Type B pancreatic cell (in vitro differentiated cells): ENCODE measurements at places on chromosomes 11 and 22. TPM values are rescaled to one million over a fixed set of nuclear protein-coding genes. Genes with fewer than 3 reads are reported as not detected.

DNA sequence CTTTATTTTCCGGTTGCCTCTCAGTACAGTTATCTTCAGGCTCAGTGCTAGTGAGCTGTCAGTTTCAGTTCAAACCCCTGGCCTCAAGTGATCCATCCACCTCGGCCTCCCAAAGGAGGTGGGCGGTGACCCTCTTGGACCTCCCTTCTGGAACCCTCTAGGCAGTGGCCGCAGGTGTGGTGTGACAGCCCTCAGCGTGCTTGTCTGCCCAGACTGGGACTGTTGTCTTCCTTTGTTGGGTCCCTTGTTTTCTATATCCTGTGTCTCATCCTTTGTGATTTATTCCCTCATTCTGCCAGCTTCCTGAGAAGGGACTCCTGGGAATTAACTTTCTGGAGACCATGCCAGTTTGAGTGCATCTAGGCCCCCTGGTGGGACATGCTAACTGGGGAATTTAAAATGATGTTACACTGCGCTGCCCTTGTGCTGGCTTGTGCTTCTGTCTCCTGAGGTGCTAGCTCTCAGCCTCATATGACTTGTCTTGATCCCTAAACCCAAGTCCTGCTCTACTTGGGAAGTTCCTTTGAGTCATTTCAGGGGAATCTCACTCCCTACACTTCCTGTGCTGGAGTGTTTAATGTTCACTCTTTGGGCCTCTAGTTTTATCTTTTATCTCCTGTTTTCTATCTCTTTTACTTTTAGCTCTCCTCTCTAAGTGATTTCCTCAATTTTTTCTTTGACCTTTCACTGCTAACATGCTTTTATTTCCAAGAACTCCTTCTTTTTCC, 19.4 kb downstream of the MED15 start:
- H3K4me3 ChIP-seq: no peak overlapping the region
- DNase-seq: no peak
- no peaks in the 10 kb centered on the region for H3K27me3 ChIP-seq
- H3K27ac ChIP-seq: peak overlapping the region; percentile 76

DNA sequence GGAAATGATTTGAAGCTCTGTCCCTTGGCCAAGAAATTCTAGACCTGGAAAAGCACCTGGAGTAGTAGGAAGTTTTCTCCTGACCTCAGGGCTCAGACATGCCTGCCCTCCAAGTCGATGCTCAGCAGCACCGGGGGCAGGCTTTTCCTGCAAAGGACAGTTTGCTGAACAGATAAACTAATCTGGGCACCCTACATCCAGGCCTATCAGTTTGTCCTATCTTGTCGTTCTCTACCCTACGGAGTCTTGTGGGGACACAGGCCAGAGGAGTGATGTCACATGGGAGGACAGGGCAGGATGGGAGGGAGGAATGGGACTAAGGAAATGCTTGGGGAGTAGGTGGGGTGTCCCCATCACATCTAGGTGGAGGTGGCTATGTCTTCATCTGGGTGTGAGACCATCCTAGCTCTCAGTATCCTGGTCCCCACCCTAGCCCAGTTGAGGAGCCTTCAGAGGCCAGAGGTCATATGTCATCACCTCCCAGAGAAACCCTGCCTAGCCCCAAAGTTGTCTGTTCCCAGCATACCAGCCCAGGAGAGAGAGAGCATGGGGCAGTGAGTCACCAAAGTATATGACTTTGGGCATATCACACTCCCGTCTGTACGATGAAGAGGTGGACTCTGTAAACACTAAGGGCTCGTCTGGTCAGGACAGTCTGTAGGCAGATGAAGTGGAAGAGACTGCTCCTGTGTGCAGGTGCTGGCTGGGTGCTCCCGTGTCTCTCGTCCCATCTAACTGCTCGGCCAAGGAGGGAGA, 18.1 kb upstream of the FCHSD2 start:
- no peak overlapping the region for H3K4me3 ChIP-seq
- peaks cover 27% of the 10 kb centered on the region for H3K4me1 ChIP-seq
- H3K27ac ChIP-seq: no peak overlapping the region
- no peaks in the 10 kb centered on the region for H3K36me3 ChIP-seq
- H3K27me3 ChIP-seq: no peaks in the 10 kb centered on the region
- DNase-seq: no peak

DNA sequence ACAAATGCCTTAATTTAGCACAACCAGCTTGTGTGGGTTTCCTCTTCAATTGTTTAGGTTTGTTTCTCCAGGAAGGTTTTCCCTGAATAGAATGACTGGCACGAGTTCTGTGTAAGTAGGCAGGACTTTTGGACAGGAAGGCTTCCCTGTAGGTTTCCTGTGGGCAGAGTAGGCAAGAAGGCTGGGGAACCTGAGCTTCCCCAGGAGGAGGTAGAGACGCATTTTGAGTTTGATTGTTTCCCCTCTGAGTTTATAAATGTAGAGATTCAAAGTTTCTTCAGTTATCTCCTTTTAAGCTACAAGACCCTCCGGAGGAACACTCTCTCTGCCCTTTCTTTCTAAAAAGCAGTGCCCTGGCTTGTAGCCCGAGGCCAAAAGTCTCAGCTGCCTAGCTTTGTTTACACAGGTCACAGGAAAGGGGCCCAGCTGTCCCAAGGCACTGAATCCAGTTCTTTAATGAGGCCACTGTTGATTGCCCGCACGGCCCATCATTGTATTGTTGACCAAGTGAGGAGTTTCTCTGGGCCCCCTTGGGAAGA, 66.6 kb upstream of the RDX start:
- H3K27ac ChIP-seq: peak overlapping the region; percentile 51
- no peaks in the 10 kb centered on the region for H3K27me3 ChIP-seq
- peak overlapping the region; percentile 6 for H3K4me3 ChIP-seq
- H3K4me1 ChIP-seq: peaks cover 19% of the 10 kb centered on the region
- H3K36me3 ChIP-seq: no peaks in the 10 kb centered on the region
- no peak for DNase-seq

- DNase-seq: no peak
- no peak overlapping the region for H3K4me3 ChIP-seq
- no peaks in the 10 kb centered on the region for H3K36me3 ChIP-seq
- peaks cover 47% of the 10 kb centered on the region for H3K27me3 ChIP-seq
- H3K4me1 ChIP-seq: no peaks in the 10 kb centered on the region
These were observed 57.5 kb upstream of the SLC22A12 start for GRCh38 chr11:64533501-64533900.

DNA sequence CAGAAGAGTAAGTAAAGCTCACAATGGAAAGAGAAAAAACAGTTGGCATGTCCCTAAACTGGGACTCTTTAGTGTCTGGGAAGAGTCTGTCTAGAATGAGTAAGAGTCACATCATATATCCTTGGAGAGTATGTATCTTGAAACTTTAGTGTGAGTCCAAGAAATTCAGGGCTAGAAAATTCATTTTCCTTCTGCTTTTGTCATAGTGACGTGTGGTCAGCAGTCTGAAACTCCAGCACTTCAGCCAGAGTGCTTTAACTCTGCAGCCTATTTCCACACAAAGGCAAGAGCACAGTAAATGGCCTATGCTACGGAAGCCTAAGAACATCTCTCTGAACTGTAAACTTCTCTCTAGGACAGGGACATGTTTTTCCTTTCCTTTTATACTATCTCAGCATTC, 174.1 kb downstream of the FAM181B start:
- DNase-seq: no peak
- H3K27ac ChIP-seq: no peak overlapping the region
- H3K27me3 ChIP-seq: peaks cover 8% of the 10 kb centered on the region
- no peaks in the 10 kb centered on the region for H3K4me1 ChIP-seq
- H3K4me3 ChIP-seq: no peak overlapping the region

GRCh38 chr11:113279591-113279990, 34.8 kb upstream of the TTC12 start:
- H3K27me3 ChIP-seq: peaks cover 5% of the 10 kb centered on the region
- no peaks in the 10 kb centered on the region for H3K4me1 ChIP-seq
- no peak overlapping the region for H3K27ac ChIP-seq
- peak; percentile 47 for DNase-seq
- no peak overlapping the region for H3K4me3 ChIP-seq
- H3K36me3 ChIP-seq: peaks cover 7% of the 10 kb centered on the region

Gene ANO1
- total RNA-seq: 14.9 and 29.2 TPM in 2 replicates

DNA sequence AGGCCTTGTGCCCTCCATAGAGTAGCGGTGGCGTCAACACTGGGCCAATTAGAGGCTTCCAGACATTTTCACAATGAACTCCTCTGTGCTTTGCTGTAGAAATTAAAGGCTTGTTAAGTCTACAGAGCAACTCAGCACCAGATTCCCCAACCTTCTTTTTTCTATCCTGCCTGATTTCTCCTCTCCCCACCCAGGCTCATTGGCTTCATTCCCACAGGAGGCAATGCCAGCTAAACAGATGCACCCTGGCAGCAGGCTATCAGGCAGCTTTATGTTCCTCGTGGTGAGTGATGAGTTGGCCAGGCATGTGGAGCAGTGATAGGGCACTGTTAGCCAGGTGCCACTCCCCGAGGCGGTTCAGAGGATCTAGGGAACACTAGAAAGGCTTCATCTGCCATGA, 4.8 kb downstream of the DIXDC1 start:
- no peak for DNase-seq
- peaks cover 4% of the 10 kb centered on the region for H3K27me3 ChIP-seq
- H3K36me3 ChIP-seq: peaks cover 8% of the 10 kb centered on the region
- H3K4me1 ChIP-seq: peaks cover 33% of the 10 kb centered on the region

DNA sequence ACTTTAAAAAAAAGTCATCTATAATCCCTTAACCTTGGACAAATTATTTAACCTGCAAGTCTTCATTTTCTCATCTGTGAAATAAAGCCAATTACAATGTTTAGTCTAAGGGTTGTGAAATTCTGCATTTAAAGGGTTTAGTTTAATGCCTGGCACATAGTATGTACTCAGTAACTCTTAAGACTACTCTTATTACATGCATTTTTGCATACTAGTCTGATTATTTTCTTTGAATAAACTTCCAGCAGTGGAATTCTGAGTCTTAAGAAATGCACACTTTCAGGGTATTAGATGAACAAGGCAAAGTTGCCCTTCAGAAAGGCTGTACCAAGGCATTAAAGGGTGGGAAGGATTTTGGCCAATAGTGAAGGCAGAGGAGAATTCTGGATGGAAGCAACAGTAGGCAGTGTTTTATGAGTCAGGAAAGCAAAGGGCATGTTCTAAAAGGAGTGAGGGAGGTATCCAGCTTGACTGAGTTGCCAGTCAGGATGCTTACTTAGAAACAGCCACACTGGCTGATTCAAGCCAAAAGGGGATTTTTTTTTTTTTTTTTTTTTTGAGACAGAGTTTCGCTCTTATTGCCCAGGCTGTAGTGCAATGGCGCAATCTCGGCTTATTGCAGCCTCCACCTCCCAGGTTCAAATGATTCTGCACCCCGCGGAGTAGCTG, 50.5 kb downstream of the SWAP70 start:
- H3K27me3 ChIP-seq: no peaks in the 10 kb centered on the region
- DNase-seq: no peak
- H3K27ac ChIP-seq: peak overlapping the region; percentile 14
- peaks cover 20% of the 10 kb centered on the region for H3K36me3 ChIP-seq
- H3K4me1 ChIP-seq: peaks cover 11% of the 10 kb centered on the region

Gene NLRP14
- total RNA-seq: 0.12 and 0.24 TPM in 2 replicates

GRCh38 chr22:42939451-42939881, 75.5 kb downstream of the PACSIN2 start:
- H3K27ac ChIP-seq: peak overlapping the region; percentile 80
- DNase-seq: no peak
- peaks cover 3% of the 10 kb centered on the region for H3K36me3 ChIP-seq
- H3K27me3 ChIP-seq: no peaks in the 10 kb centered on the region

Gene SMIM38
- total RNA-seq: 0.52 and 5.3 TPM in 2 replicates

GRCh38 chr11:128374026-128374425, 213.3 kb downstream of the ETS1 start:
- no peaks in the 10 kb centered on the region for H3K36me3 ChIP-seq
- H3K4me3 ChIP-seq: no peak overlapping the region
- H3K4me1 ChIP-seq: peaks cover 8% of the 10 kb centered on the region
- no peak overlapping the region for H3K27ac ChIP-seq
- no peak for DNase-seq

DNA sequence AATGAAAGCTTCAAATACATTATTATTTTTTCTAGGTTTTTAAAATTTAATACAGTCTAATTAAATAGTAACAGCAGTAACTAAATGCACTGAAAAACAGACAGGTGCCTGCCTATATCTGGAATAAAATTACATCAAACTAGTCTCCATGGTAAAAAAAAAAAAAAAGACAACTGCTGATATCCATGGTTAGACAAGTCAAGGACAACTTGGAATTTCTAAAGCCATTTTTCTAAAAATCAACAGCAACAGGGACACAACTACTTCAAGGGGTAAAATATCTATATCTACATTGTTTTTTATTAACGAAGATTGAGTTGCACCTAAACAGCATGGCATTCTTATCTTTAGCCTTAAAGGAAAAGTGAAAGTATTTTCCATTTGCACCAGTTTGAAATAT, 74.7 kb upstream of the VPREB1 start:
- peaks cover 56% of the 10 kb centered on the region for H3K27me3 ChIP-seq
- no peak overlapping the region for H3K27ac ChIP-seq
- no peak for DNase-seq
- H3K4me1 ChIP-seq: no peaks in the 10 kb centered on the region
- H3K36me3 ChIP-seq: no peaks in the 10 kb centered on the region

GRCh38 chr11:8079111-8079675, 1.8 kb upstream of the TUB start:
- peaks cover 28% of the 10 kb centered on the region for H3K4me1 ChIP-seq
- H3K27me3 ChIP-seq: peaks cover 24% of the 10 kb centered on the region
- H3K4me3 ChIP-seq: peak overlapping the region; percentile 27

DNA sequence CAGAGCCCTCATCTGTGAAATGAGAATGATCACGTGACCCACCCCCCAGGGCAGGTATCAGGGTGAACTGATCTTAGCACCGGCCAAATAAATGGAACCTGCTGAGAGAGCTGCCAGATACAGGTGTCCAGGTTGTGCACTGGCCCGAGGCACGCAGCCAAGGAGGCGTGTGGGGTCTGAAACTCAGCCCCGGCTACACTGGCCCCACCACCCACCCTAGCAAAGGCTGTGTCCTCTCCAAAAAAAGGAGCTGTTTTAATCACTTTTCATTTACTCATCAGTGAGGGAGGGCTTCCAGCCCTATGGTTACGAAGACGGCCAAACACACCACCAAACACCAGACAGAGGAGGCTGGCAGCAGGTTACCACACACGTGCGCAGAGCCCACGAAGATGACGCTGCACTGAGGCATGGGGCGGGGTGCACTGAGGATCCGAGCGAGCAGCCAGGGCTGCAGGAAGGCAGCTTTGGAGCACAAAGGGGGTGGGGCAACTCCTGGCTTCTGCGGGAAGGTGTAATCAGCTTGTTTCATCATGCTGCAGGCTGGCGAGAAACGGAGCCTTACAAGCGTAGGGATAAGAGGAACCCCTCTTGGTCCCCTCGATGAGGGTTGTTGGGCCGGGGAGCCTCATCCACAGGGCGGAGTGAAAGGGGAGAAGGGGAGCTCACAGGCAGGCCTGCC, 19.5 kb upstream of the SLC22A12 start:
- no peaks in the 10 kb centered on the region for H3K36me3 ChIP-seq
- peaks cover 5% of the 10 kb centered on the region for H3K4me1 ChIP-seq
- no peaks in the 10 kb centered on the region for H3K27me3 ChIP-seq
- no peak for DNase-seq
- peak overlapping the region; percentile 39 for H3K27ac ChIP-seq
- H3K4me3 ChIP-seq: no peak overlapping the region

Gene COPB1
- total RNA-seq: 108 and 130 TPM in 2 replicates

- no peak overlapping the region for H3K4me3 ChIP-seq
- H3K4me1 ChIP-seq: no peaks in the 10 kb centered on the region
- DNase-seq: no peak
- no peaks in the 10 kb centered on the region for H3K36me3 ChIP-seq
- H3K27me3 ChIP-seq: peaks cover 18% of the 10 kb centered on the region
These were observed 1378.9 kb downstream of the TBC1D22A start for GRCh38 chr22:48141301-48141700.
